ENCODE measurements at places on chromosomes 3 and 15. TPM values are rescaled to one million over a fixed set of nuclear protein-coding genes. Genes with fewer than 3 reads are reported as not detected.

GRCh38 chr3:34683851-34684250 lies 885.4 kb downstream of the PDCD6IP start:
- H3K36me3 ChIP-seq: no peaks in the 10 kb centered on the region
- no peak overlapping the region for H3K27ac ChIP-seq

DNA sequence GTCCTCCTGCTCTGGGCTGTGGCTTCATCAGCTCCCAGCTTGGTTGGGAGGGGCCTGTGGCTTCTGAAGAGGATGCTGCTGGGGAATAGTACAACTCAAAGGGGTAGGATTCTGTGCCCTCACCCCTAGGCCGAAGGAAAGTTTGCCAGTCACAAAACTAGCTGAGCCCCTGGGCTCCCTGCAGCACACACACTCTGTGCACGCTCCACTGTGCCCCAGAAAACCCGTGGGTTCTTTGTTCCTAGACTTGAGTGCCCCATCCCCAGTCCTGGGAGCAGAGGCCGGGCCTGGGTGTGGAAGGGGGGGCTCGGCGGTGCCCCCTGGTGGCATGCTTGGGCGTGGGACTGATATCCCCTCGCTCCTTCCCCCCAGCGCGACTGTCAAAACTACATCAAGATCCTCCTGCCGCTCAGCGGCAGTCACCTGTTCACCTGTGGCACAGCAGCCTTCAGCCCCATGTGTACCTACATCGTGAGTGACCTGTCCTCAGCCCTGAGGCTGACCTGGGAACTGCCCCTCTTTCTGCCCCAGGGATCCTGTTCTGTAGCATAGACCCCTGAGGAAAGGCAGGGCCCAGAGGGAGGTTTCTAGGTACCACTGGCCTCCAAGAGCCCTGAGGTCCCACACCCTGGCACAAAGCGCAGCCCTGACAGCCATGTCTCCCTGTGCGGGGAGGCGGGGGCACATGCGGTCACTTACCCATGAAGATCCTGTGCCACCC lies 14.2 kb downstream of the CIB1 start:
- H3K36me3 ChIP-seq: no peaks in the 10 kb centered on the region
- no peaks in the 10 kb centered on the region for H3K27me3 ChIP-seq
- peak overlapping the region; percentile 48 for H3K27ac ChIP-seq
- H3K4me1 ChIP-seq: peaks cover 20% of the 10 kb centered on the region
- H3K4me3 ChIP-seq: no peak overlapping the region

Gene SLC2A2
- not detected for polyA plus RNA-seq

Gene RHCG
- not detected for polyA plus RNA-seq

GRCh38 chr3:100105501-100105900 lies 8.8 kb downstream of the FILIP1L start:
- H3K4me1 ChIP-seq: no peaks in the 10 kb centered on the region
- H3K27ac ChIP-seq: no peak overlapping the region
- no peak for DNase-seq
- no peak overlapping the region for H3K4me3 ChIP-seq
- no peaks in the 10 kb centered on the region for H3K27me3 ChIP-seq

- H3K4me3 ChIP-seq: no peak overlapping the region
- H3K36me3 ChIP-seq: no peaks in the 10 kb centered on the region
- peaks cover 15% of the 10 kb centered on the region for H3K27me3 ChIP-seq
- H3K27ac ChIP-seq: no peak overlapping the region
- no peaks in the 10 kb centered on the region for H3K4me1 ChIP-seq
These were observed 12.2 kb upstream of the CACNA1D start for GRCh38 chr3:53482227-53482626.

DNA sequence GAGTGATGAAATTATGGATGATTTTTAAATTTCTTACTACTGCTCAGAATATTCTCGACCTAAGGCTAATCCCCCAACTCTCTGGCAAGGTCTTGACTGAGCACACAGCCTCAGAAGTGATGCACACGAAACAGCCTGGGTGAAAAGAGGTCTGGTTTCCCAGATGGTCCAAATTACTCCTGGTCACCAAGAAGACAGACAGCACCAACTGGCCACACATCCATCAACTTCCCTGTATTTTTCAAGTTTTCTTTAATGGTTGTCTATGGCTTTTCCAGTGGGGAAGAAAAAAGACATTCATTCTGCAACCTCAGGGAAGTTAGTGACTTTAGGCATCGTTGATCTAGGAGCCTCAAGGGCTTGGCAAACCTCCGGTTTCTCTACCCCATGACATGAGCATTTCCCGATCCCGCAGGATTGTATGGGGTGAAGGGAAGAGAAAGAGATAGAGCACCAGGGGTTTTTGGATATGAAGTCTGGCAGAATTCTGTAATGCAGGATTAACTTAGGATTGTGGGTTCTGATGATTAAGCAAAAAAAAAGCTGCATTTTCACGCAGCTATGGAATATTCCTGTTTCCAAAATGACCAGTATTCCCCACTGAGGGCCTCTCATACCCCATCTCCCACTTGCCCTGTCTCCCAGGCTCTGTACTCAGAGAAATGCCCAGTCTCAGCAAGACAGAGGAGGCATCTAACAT lies 62.2 kb downstream of the UMPS start:
- DNase-seq: no peak
- no peaks in the 10 kb centered on the region for H3K27me3 ChIP-seq
- H3K27ac ChIP-seq: no peak overlapping the region
- no peak overlapping the region for H3K4me3 ChIP-seq
- H3K36me3 ChIP-seq: no peaks in the 10 kb centered on the region
- no peaks in the 10 kb centered on the region for H3K4me1 ChIP-seq

Gene LRTM1
- not detected for polyA plus RNA-seq

Gene AP3B2
- 0.36 TPM for polyA plus RNA-seq

- no peaks in the 10 kb centered on the region for H3K27me3 ChIP-seq
- peaks cover 29% of the 10 kb centered on the region for H3K4me1 ChIP-seq
- H3K36me3 ChIP-seq: peaks cover 20% of the 10 kb centered on the region
- H3K27ac ChIP-seq: no peak overlapping the region
These were observed 5.6 kb downstream of the ZBED2 start for GRCh38 chr3:111589303-111590142.

Gene GOLGA8M
- not detected for polyA plus RNA-seq

DNA sequence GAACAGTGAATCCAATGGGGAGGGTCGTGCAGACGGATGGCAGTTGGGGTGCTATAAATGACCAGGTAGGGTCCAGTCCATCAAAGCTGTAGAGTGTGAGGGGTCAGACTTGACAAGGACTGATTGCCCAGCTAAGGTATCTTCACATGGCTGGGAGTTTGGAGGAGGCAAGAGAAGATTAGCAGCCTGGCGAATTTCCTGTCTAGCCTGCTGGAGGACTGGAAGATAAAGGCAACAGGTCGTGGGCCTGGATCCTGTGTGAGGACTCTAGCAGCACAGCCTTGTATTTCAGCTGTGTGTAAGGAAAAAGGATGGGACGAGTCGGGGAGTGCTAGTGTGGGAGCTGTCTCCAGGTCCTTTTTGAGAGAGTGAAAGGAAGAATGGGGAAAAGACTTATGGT lies 17.6 kb downstream of the CCR5AS start:
- H3K4me3 ChIP-seq: no peak overlapping the region
- no peak overlapping the region for H3K27ac ChIP-seq
- no peaks in the 10 kb centered on the region for H3K36me3 ChIP-seq
- peaks cover 1% of the 10 kb centered on the region for H3K27me3 ChIP-seq
- no peak for DNase-seq

Gene CHRNA7
- 0.22 TPM for polyA plus RNA-seq

DNA sequence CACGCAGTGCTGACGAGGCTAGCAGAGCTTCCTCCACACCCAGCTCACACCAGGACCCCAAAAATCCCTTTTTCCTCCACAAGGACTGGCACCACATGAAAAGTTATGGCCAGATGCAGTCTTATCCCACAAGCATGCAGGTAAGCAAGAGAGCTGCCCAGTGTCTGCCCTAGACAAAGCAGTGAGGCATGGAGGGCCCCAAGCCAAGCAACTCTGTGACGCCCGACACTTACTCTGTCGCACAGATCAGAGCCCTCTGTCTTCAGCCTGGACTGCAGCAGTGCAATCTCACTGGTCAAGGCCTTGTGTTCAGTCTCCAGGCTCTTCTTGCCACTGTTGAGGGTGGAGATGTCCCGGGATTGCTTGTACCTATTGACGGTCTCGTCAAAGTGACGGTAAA lies 28.7 kb downstream of the RPN1 start:
- no peak overlapping the region for H3K27ac ChIP-seq
- H3K4me1 ChIP-seq: peaks cover 19% of the 10 kb centered on the region
- H3K27me3 ChIP-seq: no peaks in the 10 kb centered on the region
- no peak overlapping the region for H3K4me3 ChIP-seq

- H3K27ac ChIP-seq: no peak overlapping the region
- no peak for DNase-seq
- no peaks in the 10 kb centered on the region for H3K36me3 ChIP-seq
- H3K27me3 ChIP-seq: no peaks in the 10 kb centered on the region
- no peaks in the 10 kb centered on the region for H3K4me1 ChIP-seq
These were observed 124.4 kb downstream of the HCN4 start for GRCh38 chr15:73244333-73244732.

GRCh38 chr15:60384053-60384452 lies 13.7 kb downstream of the ANXA2 start:
- DNase-seq: no peak
- H3K27me3 ChIP-seq: peaks cover 10% of the 10 kb centered on the region
- H3K4me1 ChIP-seq: peaks cover 19% of the 10 kb centered on the region
- H3K4me3 ChIP-seq: no peak overlapping the region

GRCh38 chr3:80898211-80898610 lies 863.2 kb downstream of the GBE1 start:
- no peak overlapping the region for H3K27ac ChIP-seq
- H3K4me3 ChIP-seq: no peak overlapping the region
- H3K4me1 ChIP-seq: no peaks in the 10 kb centered on the region
- no peaks in the 10 kb centered on the region for H3K36me3 ChIP-seq
- H3K27me3 ChIP-seq: no peaks in the 10 kb centered on the region
- DNase-seq: no peak

GRCh38 chr15:39388118-39388517 lies 192.8 kb upstream of the THBS1 start:
- H3K4me1 ChIP-seq: no peaks in the 10 kb centered on the region
- DNase-seq: no peak
- H3K4me3 ChIP-seq: no peak overlapping the region
- H3K27me3 ChIP-seq: no peaks in the 10 kb centered on the region

- H3K4me3 ChIP-seq: no peak overlapping the region
- DNase-seq: no peak
- H3K27me3 ChIP-seq: no peaks in the 10 kb centered on the region
- H3K36me3 ChIP-seq: no peaks in the 10 kb centered on the region
These were observed 338.2 kb upstream of the ATP10A start for GRCh38 chr15:26201177-26201858.

GRCh38 chr15:101090428-101090790 lies 161.4 kb downstream of the CHSY1 start:
- H3K27ac ChIP-seq: no peak overlapping the region
- H3K4me1 ChIP-seq: no peaks in the 10 kb centered on the region
- DNase-seq: no peak
- H3K27me3 ChIP-seq: no peaks in the 10 kb centered on the region
- no peak overlapping the region for H3K4me3 ChIP-seq
- H3K36me3 ChIP-seq: no peaks in the 10 kb centered on the region

Gene CLDN16
- polyA plus RNA-seq: not detected

DNA sequence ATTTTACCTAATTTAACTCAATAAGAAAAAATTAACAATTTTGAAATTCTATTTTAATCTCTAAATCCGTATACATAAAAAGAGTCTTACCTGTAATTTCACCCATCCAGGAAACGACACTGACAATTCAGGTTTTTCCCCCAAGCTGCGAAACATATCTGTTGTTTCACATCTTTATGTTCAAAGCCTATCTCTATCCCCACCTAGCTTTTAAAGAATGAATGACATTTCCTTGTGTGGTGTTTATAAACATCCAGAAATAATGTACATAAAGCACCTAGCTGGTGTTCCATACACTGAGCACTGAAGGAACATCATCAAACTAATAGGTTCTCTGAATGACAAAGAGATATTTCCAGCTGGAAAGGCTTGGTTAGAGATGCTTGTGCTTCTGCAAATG lies 867.8 kb downstream of the SQOR start:
- H3K4me3 ChIP-seq: no peak overlapping the region
- no peaks in the 10 kb centered on the region for H3K36me3 ChIP-seq
- no peaks in the 10 kb centered on the region for H3K4me1 ChIP-seq
- no peaks in the 10 kb centered on the region for H3K27me3 ChIP-seq

GRCh38 chr3:63798949-63799348 lies 20.1 kb upstream of the C3orf49 start:
- H3K27ac ChIP-seq: no peak overlapping the region
- H3K27me3 ChIP-seq: no peaks in the 10 kb centered on the region
- DNase-seq: no peak
- no peak overlapping the region for H3K4me3 ChIP-seq
- no peaks in the 10 kb centered on the region for H3K4me1 ChIP-seq
- no peaks in the 10 kb centered on the region for H3K36me3 ChIP-seq

DNA sequence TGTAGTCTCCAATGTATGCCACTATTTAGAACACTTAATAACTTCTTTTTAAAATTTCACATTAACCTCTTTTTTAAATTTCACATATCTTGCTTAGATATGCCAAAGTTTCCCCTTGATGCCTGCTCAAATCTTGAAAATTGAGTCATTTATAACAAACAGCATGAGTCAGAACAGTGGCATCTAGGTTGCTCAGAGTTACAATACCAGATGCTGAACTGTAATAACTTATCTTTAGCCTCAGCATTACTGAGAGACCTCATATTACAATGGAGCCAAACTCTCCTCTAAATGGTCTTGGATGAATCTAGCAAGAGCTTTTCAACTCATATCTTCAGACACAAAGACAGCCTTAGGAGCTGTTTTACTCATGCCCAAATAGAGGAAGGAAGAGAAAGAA lies 439.3 kb upstream of the ARPP21 start:
- H3K4me1 ChIP-seq: no peaks in the 10 kb centered on the region
- no peaks in the 10 kb centered on the region for H3K36me3 ChIP-seq
- DNase-seq: no peak
- no peaks in the 10 kb centered on the region for H3K27me3 ChIP-seq

- DNase-seq: no peak
- H3K4me3 ChIP-seq: peak overlapping the region; percentile 91
- H3K27ac ChIP-seq: no peak overlapping the region
- no peaks in the 10 kb centered on the region for H3K36me3 ChIP-seq
These were observed 28.8 kb upstream of the SYNM start for GRCh38 chr15:99076109-99076508.

DNA sequence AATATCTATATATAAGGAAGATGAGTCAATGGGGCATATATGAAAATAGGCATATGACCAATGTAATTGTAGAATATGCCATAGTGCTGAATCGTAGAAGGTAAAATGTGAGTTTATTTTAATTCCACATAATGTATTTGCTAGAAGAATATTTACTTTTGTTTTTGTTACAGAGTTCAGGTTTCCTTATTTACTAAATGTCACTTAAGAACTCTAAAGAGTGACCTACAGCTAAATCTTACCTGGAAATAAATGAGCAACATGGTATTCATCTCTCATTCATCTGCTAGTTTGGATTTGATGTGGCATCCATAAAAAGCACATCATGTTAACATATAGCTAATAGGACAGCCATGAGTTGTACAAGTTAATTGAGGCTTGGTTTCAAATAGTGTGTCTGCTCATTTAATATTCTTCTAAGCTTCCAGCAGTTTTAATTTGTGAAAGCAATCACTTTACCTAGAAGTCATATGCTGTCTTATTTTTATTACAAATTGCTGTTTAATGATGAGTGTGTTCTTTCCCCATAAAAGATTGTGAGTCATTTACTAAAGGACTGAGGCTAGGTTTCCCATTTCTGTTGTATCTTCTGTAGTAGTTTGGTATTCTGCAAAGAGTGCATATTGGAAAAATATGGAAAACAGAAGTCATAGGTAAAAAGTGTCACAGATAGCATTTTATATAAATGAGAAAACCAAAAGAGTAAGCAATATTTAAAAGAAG lies 222.1 kb upstream of the POU1F1 start:
- no peak overlapping the region for H3K4me3 ChIP-seq
- no peak overlapping the region for H3K27ac ChIP-seq
- H3K36me3 ChIP-seq: no peaks in the 10 kb centered on the region
- DNase-seq: no peak

GRCh38 chr3:19945969-19946831 lies 697 bp upstream of the RAB5A start:
- peaks cover 40% of the 10 kb centered on the region for H3K4me1 ChIP-seq
- H3K27ac ChIP-seq: peak overlapping the region; percentile 99
- peak overlapping the region; percentile 98 for H3K4me3 ChIP-seq
- DNase-seq: no peak

Gene ISLR
- polyA plus RNA-seq: not detected

All from naive thymus-derived CD8-positive, alpha-beta T cell (primary cell).